ENCODE measurements at places on chromosomes 3 and 15.

DNA sequence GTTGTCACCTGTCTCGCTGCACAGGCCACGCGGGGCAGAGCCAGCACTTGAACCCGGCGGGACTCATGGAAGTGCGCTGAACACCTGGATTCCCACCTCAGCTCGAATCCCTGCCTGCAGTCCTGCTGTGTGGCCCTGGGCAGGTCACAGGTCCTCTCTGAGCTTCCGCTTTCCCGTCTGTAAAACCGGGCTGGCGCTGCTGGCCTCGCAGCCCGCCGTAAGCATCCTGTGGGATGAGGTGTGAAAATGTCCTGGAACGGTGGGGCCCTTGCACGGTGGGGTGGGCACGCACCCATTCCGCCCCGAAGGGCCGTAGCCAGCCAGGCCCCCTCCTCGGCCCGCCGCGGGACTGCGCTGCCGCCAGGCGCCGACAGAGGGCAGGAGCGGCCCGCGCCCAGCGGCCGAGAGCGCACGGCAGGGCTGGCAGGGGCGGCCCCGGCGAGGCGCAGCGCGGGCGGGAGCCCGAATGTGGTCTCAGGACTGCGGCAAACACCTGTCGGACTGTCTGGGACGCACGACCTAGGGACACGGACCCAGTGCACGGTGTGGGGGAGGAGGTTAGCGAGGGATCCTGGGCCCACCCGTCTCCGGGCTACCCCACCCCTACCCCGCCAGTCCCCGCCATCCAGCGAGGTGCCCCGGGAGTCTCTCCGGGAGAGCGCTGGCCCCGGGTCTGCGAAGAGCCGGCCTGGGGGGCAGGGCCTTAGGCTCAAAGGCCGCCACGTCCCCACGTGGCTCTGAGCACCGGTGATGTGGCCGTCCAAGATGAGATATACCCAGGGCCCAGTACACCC lies 40.4 kb downstream of the DNAJB8 start:
- DNase-seq: peak; percentile 25

DNA sequence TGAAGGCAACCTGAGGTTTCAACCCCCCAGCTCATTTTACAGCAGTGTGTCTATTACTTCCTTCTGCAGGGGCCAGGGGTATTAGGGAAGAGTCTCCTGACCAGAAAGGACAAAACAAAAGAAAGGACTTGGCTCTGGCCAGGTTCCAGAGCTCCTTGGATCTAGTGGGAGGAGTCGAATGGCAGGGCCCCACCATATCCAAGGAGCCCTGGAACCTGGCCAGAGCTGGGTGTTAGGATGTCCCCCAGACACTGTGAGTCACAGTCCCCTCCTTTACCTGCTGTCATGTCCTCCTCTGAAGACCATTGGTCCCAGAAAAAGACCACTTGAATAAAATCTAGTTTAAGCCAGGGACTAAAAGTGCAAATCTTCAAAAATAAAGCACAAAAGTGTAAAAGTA lies 113.2 kb downstream of the EEFSEC start:
- no peak for DNase-seq

DNA sequence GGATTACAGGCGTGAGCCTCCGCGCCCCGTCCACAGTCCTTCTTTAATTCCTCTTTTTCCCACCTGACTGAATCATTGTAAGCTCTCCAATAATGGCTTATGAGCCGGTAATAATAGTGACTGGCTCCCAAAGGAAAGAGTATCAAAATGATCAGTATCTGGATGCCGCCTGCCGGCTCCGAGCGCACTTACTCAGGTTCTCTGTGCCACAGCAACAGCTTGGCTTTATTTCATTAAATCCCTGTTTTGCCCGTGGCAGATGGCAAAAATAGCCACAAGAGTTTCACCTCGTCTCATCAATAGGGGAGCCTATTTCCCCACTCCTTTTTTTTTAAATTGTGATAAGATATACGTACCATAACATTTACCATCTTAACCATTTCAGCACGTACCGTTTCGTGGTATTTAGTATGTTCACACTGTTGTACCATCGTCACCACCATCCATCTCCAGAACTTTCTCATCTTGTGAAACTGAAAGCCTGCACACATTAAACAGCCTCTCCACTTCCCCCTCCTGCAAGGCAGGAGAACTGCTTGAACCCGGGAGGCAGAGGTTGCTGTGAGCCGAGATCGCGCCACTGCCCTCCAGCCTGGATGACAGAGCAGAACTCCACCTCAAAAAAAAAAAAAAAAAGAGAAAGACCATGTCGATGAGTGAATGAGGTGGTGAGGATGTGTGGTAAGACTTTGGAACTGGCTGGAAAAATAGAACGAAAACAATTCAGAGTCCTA lies 80.7 kb upstream of the DLG1 start:
- DNase-seq: no peak

DNA sequence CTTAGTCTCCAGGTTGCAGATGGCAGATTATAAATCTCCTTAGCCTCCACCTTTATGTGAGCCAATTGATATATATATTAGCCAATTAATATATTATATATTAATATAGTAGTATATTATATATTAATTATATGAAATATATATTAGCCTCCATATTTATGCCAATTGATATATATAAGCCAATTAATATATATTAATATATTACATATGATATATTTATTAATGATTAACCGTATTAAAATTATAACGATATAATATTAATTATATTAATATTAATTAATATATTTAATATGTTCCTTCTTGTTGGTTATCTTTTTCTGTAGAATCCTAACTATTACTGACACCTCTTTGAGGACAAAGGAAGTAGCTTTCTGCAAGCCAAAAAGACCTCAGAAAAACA lies 972.5 kb downstream of the GBE1 start:
- DNase-seq: no peak

DNA sequence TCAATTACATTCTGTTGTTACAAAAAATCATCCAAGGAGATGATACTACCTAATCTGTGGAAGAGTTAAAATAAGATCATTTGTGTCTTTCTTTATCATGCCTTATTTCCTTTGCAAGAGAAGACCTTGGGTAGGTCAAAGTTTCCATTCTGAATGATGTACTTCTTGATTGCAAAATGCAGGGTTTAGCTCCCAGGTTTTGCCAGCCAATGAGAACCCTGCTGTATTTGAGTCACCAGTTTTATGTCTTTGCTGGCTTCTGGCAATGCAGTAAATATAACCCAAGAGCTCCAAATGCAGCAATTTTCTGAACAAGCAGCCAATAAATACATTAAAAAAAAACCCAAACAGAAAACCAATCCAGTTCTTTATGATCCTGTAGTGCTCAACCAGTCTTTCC lies 204.9 kb downstream of the CADPS start:
- DNase-seq: no peak

- DNase-seq: no peak
These were observed 30.0 kb upstream of the AKAP13 start for GRCh38 chr15:85350395-85350794.

- DNase-seq: no peak
These were observed 74.4 kb downstream of the MOBP start for GRCh38 chr3:39541917-39542329.

DNA sequence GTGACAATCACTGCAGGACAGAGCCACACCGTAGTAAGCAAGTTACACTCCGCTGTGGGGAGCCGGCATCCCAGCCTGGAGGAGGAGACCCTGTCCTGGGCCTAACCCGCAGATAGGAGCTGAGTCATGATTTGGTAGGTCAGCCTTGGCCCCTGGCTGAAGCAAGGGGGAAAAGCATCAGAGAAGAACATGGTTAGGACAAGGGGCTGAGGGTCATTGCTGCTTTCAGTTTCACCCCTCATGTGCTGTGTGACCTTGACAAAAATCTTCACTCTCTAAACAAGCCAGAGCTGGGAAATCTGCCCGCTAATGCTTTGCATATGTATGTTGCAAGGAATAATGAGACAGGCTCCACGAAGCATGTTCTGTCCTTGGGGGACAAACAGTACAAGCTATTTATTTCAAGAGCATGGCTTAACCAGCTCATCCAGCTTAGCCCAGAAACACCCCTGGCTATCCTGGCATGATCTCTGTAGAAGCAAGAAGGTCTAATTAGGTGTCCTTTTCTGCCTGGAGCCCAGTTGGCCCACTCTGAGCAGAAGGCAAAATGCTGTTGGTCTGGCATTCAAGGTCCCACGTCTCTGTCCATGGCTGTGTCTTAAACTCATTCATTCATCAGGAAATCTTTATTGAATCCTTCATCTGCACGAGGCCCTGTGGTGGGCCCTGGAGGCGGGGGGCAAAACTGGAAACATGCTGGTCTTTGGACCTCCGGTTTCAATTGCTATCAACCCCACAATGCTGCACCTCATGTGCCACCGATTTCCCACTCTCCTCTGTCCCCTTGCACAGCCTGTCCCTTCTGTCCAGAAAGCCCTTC lies 221.3 kb upstream of the LYSMD4 start:
- DNase-seq: no peak

DNA sequence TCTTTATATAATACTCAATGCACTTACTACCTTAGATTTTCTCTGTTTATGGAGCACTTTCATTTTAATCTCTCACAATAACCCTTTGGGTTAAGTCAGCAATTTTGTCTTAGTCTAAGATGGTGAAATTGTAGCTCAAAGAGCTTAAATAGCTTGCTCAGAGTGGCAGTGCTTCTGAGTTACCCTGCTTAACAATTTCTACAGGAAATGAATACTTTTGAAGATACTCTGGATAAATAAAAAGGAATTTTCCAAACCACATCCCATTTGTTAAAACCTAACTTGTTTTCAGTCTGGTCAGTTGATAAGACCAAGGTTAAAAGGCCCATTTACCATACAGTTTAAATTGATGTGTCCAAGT lies 37.2 kb downstream of the HMG20A start:
- no peak for DNase-seq

DNA sequence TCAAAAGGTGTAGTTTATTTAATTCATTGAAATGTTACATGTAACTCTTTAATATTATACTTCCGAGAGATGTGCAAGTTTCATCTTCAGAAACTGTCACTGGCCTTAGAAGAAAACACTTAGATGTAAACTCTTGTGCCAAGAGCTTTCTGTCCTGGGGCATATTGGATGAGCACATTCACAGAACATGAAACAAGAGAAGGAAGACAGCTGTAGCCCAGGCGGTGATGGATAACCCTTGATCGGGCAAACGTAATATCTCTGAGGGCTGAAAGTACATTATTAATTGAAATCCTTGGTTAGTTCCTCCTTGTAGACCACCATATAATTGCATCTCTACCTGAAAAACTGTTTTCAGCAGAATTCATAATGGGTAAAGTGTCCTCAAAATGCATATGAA lies 67.4 kb downstream of the MECOM start:
- no peak for DNase-seq

DNA sequence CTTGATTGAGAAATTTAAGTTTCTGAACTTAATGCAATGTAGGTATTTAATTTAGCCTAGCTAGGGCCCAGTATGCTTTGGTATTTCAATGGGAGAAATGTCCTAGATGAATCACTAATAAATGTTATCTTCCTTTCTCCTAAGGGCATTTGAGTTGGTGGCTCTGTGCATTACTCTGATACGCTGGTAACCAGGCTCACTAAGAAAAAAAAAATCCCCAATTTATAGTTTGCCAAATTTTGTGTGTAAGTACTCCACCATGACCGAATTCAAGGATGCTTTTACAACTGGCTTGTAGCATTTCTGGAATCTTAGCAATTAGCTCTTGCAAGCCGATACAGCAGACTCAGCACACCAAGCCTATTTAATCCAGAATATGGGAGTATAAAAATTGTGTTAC lies 94.6 kb upstream of the LPP start:
- DNase-seq: no peak

DNA sequence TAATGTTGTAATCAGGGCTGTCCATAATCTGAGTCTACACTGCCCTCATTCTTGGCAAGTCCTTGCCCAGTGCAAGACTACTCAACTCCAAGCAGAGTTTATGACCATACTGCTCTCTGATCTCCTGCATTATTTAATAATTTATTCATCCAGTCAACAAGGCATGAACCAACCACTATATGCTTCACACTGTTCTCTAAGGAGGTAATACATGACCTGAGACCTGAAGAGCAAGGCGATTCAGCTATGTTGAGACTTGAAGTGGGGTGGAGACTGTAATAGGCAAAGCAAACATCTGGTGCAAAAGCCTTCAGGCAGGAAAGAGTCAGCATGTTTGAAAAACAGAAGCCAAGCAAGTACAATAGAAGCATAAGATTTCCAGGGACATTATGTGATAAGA lies 1362.8 kb downstream of the ROBO2 start:
- DNase-seq: no peak

DNA sequence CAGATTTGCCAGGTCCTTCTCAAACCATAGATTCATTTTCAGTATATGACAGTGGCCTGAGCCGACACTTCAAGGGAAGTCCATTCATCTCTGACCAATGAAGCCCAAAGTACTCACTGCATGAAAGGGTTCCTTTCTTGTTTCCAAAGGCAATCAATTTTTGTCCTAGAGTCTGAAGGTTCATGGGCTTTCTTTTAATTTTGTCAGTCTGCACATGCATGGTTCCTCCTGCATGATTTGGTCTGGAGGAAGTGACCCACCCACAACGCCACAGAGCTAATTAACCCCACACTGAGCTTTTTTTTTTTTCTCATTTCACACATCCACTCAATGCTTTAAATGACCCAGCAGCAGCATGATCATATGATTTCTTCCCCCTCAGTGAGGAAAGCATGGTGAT lies 216.4 kb downstream of the TIGIT start:
- DNase-seq: no peak

- DNase-seq: no peak
These were observed 18.1 kb downstream of the ZNF280D start for GRCh38 chr15:56715220-56715619.

- DNase-seq: no peak
These were observed 37.1 kb downstream of the SLCO3A1 start for GRCh38 chr15:91890614-91891013.

Data from activated gamma-delta T cell treated with anti-CD3 and anti-CD28 coated beads, Interleukin-2, amount 50 U/mL, for 16 hours (primary cell).